Mammary microvascular endothelial cell (primary cell): ENCODE measurements at places on chromosomes 11 and 22. TPM values are rescaled to one million over a fixed set of nuclear protein-coding genes. Genes with fewer than 3 reads are reported as not detected.

Gene MYO7A
- total RNA-seq: 0.69 and 0.80 TPM in 2 replicates

Gene ADORA2A
- 4.8 and 6.8 TPM in 2 replicates for total RNA-seq

Gene VPREB1
- total RNA-seq: not detected in 2 replicates

Gene SCGB1A1
- total RNA-seq: not detected in 2 replicates

Gene LRP5
- total RNA-seq: 6.9 and 7.3 TPM in 2 replicates

Gene TXNRD2
- total RNA-seq: 83.2 and 83.9 TPM in 2 replicates

Gene GAL3ST3
- not detected in 2 replicates for total RNA-seq

Gene OR8D1
- not detected in 2 replicates for total RNA-seq

Gene GLYATL1
- not detected in 2 replicates for total RNA-seq

Gene C11orf65
- 0.67 TPM in 1 of 2 replicates, not detected in the other for total RNA-seq

Gene GAB4
- not detected in 2 replicates for total RNA-seq
